ENCODE measurements at places on chromosomes 2 and 18. TPM values are rescaled to one million over a fixed set of nuclear protein-coding genes. Genes with fewer than 3 reads are reported as not detected.

FOXI3 gene
- 18.3 TPM for total RNA-seq

SPAG16 gene
- 17.3 TPM for total RNA-seq

ARHGEF33 gene
- 0.92 TPM for total RNA-seq

L3MBTL4 gene
- 2.0 TPM for total RNA-seq

DLX2 gene
- 0.42 TPM for total RNA-seq

GRCh38 chr2:30136764-30137444 lies 9.9 kb upstream of the YPEL5 start:
- no peaks in the 10 kb centered on the region for H3K36me3 ChIP-seq
- no peaks in the 10 kb centered on the region for H3K27me3 ChIP-seq
- H3K4me3 ChIP-seq = no peak overlapping the region

- H3K27me3 ChIP-seq = no peaks in the 10 kb centered on the region
- H3K27ac ChIP-seq = no peak overlapping the region
- no peaks in the 10 kb centered on the region for H3K4me1 ChIP-seq
- no peaks in the 10 kb centered on the region for H3K36me3 ChIP-seq
- no peak overlapping the region for H3K4me3 ChIP-seq
Observed at GRCh38 chr2:99987160-99987559, 155.2 kb downstream of the AFF3 start.

DNA sequence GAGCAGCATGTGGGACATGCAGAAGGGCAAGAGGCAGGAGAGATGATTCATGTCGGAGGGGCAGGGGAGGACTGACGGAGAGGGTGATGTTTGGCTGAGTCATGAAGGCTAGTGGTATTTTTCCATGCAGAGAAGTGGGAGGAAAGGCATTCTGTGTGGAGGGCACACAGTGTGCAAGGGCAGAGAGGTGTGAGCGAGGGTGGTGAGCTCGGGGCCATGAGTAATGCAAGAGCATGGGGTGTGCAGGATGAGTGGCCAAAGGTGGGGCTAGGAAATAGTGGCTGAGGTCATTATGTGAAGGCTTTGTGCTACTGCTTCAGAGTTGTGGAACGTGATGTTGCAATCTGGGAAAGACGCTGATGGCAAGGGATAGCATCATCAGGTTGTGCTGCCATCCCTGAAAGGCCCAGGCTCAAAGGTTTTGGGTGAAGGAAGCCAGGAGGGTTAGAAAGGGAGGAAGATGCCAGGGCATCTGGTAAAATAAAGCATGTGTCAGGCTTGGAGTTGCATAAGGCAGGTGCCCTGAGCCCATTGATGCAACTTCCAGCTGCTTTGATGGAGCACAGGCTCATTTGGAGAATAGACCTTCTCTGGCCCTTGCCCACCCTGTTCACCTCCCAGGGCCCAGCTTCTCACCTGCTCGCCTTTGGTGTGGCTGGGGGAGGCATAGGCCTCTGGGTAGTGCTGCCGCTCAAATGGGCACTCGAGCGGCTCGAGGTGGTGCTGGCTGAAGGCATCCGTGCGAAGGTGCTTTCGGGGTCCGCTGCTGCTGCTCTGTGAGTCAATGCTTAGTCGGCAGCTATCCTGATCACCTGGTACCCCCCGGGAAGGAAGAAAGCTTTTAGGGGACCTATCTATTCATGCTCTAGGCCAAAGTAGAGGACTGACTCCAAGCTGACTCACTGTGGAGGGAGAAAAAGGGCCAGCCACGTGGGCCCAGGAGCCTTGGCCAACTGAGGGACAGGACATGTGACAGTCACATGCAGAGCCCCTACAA lies 37.5 kb downstream of the PAX8 start:
- DNase-seq = no peak
- no peaks in the 10 kb centered on the region for H3K4me1 ChIP-seq
- no peaks in the 10 kb centered on the region for H3K27me3 ChIP-seq
- H3K36me3 ChIP-seq = 0 out of 2 replicates have a peak, but pooled peaks cover 6% of the 10 kb centered on the region
- H3K27ac ChIP-seq = no peak overlapping the region

- no peak overlapping the region for H3K27ac ChIP-seq
- H3K4me3 ChIP-seq = no peak overlapping the region
- no peaks in the 10 kb centered on the region for H3K4me1 ChIP-seq
- H3K27me3 ChIP-seq = no peaks in the 10 kb centered on the region
Observed at GRCh38 chr2:131039535-131039907, 53.7 kb downstream of the FAM168B start.

DNA sequence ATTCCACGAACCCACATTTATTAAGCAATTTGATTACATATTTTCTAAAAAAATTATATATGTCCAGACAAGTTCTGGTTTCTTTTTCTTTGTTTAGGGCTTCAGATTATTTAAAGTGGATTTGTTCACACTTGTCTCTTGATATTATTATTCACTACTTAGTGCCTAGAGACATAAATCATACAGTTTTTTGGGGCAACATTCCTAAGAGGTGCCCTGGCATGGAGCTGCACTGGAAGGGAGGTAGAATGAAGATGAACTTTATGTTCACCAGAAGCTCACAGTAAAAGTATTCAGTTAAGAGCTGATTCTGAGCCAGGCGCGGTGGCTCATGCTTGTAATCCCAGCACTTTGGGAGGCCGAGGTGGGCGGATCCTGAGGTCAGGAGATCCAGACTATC lies 762.7 kb upstream of the TMEFF2 start:
- no peaks in the 10 kb centered on the region for H3K4me1 ChIP-seq
- H3K27me3 ChIP-seq = no peaks in the 10 kb centered on the region
- DNase-seq = no peak
- no peak overlapping the region for H3K27ac ChIP-seq

- no peak overlapping the region for H3K27ac ChIP-seq
- no peaks in the 10 kb centered on the region for H3K36me3 ChIP-seq
- H3K4me1 ChIP-seq = no peaks in the 10 kb centered on the region
- DNase-seq = no peak
Observed at GRCh38 chr2:2016651-2017311, 272.5 kb upstream of the PXDN start.

GRCh38 chr18:8515142-8515865 lies 93.9 kb upstream of the RAB12 start:
- no peak overlapping the region for H3K4me3 ChIP-seq
- no peaks in the 10 kb centered on the region for H3K27me3 ChIP-seq
- H3K36me3 ChIP-seq = peaks cover 1% of the 10 kb centered on the region
- H3K4me1 ChIP-seq = no peaks in the 10 kb centered on the region
- no peak overlapping the region for H3K27ac ChIP-seq
- no peak for DNase-seq

- H3K4me1 ChIP-seq = no peaks in the 10 kb centered on the region
- no peak overlapping the region for H3K4me3 ChIP-seq
Observed at GRCh38 chr18:41613003-41613609, 341.9 kb upstream of the PIK3C3 start.

DNA sequence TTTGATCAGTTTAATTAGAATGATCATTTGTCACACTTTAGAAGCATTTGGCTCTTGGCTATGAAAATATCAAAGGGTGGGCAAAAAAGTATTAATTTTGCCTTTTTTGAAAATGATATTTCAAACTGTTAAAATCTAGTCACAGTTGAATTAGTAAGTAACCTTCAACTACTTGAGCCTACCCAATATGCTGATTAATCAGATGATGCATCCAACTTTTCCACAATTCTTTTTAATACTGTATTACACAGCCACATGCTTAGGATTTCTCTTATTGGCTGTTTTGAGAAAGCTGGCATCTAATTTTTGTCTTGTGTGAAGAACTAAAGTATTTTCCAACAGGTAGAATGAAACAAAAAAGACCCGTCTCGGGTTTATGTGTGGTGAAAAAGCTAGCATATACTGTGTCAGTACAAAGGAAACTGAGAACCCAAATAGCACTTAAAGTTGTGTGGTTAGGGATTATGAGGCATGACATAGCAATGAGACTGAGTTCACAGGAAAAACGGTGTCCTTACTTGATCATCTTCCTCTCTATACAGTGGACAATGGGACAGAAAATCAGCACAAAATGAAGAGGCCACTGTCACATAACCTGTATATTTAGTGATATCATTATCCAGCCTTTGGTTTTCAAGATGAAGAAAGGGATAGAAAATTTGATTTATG lies 11.7 kb downstream of the OSBPL6 start:
- H3K4me1 ChIP-seq = no peaks in the 10 kb centered on the region
- H3K27me3 ChIP-seq = no peaks in the 10 kb centered on the region
- no peak for DNase-seq
- no peak overlapping the region for H3K27ac ChIP-seq

GRCh38 chr2:206392118-206392517 lies 51.2 kb upstream of the ADAM23 start:
- no peak overlapping the region for H3K4me3 ChIP-seq
- no peak overlapping the region for H3K27ac ChIP-seq
- H3K4me1 ChIP-seq = no peaks in the 10 kb centered on the region
- no peaks in the 10 kb centered on the region for H3K27me3 ChIP-seq
- peaks cover 22% of the 10 kb centered on the region for H3K36me3 ChIP-seq

GRCh38 chr2:143259368-143259958 lies 130.2 kb downstream of the ARHGAP15 start:
- no peaks in the 10 kb centered on the region for H3K4me1 ChIP-seq
- peak; percentile 50 for DNase-seq

GRCh38 chr2:43057026-43057741 lies 169.2 kb downstream of the ZFP36L2 start:
- no peaks in the 10 kb centered on the region for H3K27me3 ChIP-seq
- H3K27ac ChIP-seq = no peak overlapping the region
- H3K4me1 ChIP-seq = no peaks in the 10 kb centered on the region
- H3K4me3 ChIP-seq = peak overlapping the region; percentile 24
- DNase-seq = no peak
